Astrocyte of the spinal cord (primary cell): ENCODE measurements at places on chromosomes 3 and 15.

DNA sequence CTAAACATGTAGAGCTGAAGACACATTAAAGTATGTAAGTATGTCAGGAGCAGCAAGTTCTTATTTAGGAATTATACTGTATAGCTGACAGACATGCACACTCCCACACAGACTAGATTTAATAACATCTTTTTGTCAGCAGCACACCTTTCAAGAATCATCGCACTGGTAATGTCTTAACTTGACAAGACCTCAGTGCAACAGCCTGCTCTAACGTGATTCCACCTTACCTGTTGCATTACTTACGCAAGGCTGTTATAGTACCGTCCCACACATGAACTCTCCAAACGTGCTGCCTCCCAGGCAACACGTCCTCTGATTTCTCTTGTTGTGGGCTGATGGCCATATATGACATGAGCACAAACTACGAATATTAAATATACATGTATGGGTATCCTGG is 11.9 kb downstream of the CHRM5 start:
- no peak for DNase-seq

- DNase-seq = no peak
These were observed 6.3 kb downstream of the FBXL22 start for GRCh38 chr15:63603516-63603915.

DNA sequence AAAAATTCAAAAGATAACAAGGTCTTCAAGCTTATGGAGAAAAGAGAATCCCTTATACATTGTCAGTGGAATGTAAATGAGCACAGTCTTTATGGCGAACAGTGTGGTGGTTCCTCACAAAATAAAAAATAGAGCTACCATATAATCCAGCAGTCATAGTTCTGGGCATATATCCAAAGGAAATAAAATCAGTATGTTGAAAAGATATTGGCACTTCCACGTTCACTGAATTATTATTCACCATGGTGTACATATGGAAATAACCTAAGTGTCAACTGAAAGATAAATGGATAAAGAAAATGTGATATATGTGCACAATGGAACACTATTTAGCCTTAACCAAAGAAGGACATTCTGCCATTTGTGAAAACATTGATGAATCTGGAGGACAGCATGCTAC is 1161.2 kb downstream of the ROBO2 start:
- peak; percentile 3 for DNase-seq

DNA sequence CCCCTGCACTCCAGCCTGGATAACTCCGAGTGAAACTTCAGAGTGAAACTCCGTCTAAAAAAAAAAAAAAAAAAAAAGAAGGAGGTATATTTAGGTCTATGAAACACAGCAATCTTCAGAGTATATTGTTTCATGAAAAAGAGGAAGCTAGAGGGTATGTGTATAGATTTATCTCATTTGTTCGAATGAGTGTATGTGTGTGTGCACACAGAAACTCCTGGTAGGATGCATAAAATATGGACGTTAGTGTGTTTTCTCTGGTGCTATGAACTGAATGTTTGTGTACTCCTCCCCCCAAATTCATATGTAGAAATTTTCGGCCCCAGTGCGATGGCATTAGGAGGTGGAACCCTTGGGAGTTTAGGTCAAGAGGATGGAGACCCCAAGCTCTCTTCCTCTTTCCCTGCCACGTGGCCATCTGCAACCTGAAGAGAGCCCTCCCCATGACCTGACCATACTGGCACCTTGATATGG is 98.6 kb upstream of the KLF13 start:
- no peak for DNase-seq

DNA sequence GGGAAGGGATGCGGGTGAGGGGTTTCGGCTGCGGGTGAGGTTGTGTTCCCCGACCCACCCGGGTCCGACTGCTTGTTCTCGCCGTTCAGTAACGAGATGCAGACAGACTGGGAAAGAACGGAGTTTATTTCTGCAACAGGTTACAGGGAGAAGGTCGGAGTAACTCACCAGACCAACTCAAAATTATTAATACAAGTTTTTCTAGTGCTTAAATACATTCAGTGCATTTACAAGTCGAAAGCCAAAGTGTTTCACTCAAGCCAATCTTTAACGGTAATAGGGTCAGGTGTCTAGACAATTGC is 492 bp upstream of the HIGD1A start:
- no peak for DNase-seq
